Metanephros (tissue), 2 donors: ENCODE measurements at places on chromosomes 2 and 18. TPM values are rescaled to one million over a fixed set of nuclear protein-coding genes. Genes with fewer than 3 reads are reported as not detected.

Gene ZAP70
- 4.3 TPM for total RNA-seq

Gene TBR1
- total RNA-seq: 0.29 TPM

Gene CFAP221
- 15.8 TPM for total RNA-seq

Gene EHBP1
- 65.4 TPM for total RNA-seq

Gene MALL
- total RNA-seq: 11.5 TPM

Gene GCKR
- total RNA-seq: 0.12 TPM

Gene MAP2
- total RNA-seq: 14.7 TPM

Gene DSC1
- 0.47 TPM for total RNA-seq

Gene SLC35F6
- 21.4 TPM for total RNA-seq

Gene RAB6C
- total RNA-seq: 0.23 TPM

Gene CCDC85A
- 4.2 TPM for total RNA-seq

Gene DUSP11
- total RNA-seq: 40.6 TPM

Gene ANKRD29
- total RNA-seq: 2.0 TPM

Gene IGFBP5
- 522 TPM for total RNA-seq

Gene FTCDNL1
- total RNA-seq: 1.8 TPM

Gene NMUR1
- 1.3 TPM for total RNA-seq

Gene NEDD4L
- total RNA-seq: 141 TPM

Gene KCNE4
- total RNA-seq: 11.2 TPM

Gene CFLAR
- total RNA-seq: 115 TPM

Gene IL18RAP
- total RNA-seq: 0.35 TPM

Gene SP3
- total RNA-seq: 144 TPM

Gene TSPYL6
- not detected for total RNA-seq

Gene C2orf80
- not detected for total RNA-seq

Gene CRYGD
- total RNA-seq: not detected

Gene PIAS2
- total RNA-seq: 37.4 TPM

Gene ACKR3
- 33.7 TPM for total RNA-seq

Gene FOXD4L1
- 0.12 TPM for total RNA-seq

Gene KCNJ3
- total RNA-seq: 6.1 TPM

Gene AGAP1
- total RNA-seq: 28.2 TPM

Gene ASB18
- total RNA-seq: 2.0 TPM

Gene PIGN
- total RNA-seq: 42.0 TPM

Gene PIEZO2
- 31.1 TPM for total RNA-seq

Gene CYTIP
- 16.8 TPM for total RNA-seq

Gene CELF4
- total RNA-seq: 4.3 TPM

Gene MC2R
- not detected for total RNA-seq

Gene DUSP2
- total RNA-seq: 15.6 TPM

Gene MAPRE3
- 7.0 TPM for total RNA-seq

Gene XDH
- 0.06 TPM for total RNA-seq

Gene RUFY4
- 0.29 TPM for total RNA-seq

Gene GPR39
- 4.3 TPM for total RNA-seq

Gene MAL
- 217 TPM for total RNA-seq

Gene XIRP2
- total RNA-seq: 16.2 TPM

Gene PROKR1
- total RNA-seq: 0.23 TPM

Gene CHRND
- total RNA-seq: 5.5 TPM

Gene TSHZ1
- total RNA-seq: 24.6 TPM

Gene SLC9A4
- 12.9 TPM for total RNA-seq

Gene IGFBP2
- 281 TPM for total RNA-seq

Gene ACMSD
- total RNA-seq: 18.2 TPM

Gene C2orf66
- total RNA-seq: not detected

Gene ANKRD44
- total RNA-seq: 44.1 TPM

Gene GULP1
- 59.0 TPM for total RNA-seq

Gene NOSTRIN
- total RNA-seq: 25.3 TPM

Gene CABYR
- 5.1 TPM for total RNA-seq

Gene DSG4
- not detected for total RNA-seq

Gene REG3G
- not detected for total RNA-seq

Gene YIPF4
- total RNA-seq: 23.8 TPM

Gene CCDC68
- 9.3 TPM for total RNA-seq

Gene TRIM43
- total RNA-seq: 0.18 TPM

Gene ALPG
- not detected for total RNA-seq

Gene FAM228B
- 18.7 TPM for total RNA-seq
